ENCODE measurements at places on chromosomes 12 and 14.

DNA sequence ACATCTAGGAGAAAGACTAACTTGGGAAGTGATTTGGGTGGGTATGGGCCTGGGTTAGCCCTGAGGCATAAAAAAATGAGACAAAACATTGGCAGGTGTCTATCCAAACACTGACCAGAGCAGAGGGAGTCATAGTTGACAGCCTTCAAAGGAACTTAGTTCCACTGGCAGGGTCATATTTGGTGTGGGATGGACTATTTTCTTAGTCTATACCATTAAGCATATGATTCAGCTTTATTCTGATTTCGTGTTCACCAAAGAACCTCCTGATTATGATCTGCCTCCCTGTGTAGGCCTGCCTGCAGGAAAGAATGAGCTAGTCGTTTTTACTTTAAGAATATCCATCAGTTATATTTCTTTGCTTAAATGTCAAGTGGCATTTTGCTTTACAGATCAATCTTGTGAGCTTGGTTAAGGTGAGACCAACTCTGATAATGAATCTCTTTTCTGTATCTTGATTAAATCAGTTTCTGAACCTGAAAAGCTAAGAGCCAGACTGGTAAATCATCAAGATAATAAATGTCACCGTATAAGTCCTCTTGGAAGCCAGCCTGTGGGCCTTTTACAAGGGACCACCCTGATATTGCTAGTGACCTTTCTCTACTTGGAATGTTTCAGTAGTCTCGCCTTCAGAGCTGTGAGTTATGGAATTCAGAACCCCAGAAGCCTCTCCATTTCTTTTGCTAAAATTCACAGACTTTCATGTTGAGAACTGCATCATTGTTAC, 182.9 kb downstream of the MON2 start:
- no peak for DNase-seq

- DNase-seq = no peak
These were observed 4.8 kb downstream of the SLC38A1 start for GRCh38 chr12:46264057-46264456.

GRCh38 chr12:111251787-111252186, 117.1 kb downstream of the PHETA1 start:
- no peak for DNase-seq

DNA sequence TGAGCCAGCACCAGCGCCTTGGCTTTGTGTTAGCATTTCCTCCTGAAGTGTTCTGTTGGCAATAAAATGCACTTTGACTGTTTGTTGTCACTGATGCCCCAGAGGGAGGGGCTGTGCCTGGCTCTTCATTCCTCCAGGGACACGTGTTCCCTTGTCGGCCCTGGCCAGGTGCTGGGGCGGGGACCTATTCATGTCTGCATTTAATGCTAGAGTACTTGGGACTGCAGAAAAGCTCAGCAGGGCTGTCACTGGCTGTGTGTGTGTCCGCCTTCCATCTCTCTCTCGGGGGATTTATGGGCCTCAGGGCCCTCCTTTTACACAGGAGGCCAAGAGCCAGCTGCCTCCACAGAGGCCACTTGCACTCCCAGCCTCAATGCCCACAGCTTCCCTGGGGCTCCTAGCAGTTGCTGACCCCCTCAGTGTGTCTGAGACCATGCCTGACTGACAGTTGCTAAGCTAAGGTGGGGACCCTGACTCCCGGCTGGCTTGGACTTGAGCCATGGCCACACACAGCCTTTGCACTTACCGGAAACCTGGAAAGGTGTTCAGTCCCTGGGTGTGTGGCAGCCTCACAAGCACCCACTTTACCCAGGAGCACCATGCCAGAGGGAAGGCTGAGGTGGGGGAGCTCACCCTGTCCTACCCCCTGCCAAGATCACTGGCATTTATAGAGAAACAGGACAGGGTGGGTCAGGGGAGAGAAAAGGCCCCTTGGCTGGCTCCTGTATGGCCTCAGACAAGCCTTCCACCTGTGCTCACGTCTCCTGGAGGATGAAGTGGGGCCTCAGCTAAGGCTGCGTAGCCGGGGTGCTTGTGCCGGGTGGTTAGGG, 27.8 kb downstream of the HIP1R start:
- DNase-seq = no peak

DNA sequence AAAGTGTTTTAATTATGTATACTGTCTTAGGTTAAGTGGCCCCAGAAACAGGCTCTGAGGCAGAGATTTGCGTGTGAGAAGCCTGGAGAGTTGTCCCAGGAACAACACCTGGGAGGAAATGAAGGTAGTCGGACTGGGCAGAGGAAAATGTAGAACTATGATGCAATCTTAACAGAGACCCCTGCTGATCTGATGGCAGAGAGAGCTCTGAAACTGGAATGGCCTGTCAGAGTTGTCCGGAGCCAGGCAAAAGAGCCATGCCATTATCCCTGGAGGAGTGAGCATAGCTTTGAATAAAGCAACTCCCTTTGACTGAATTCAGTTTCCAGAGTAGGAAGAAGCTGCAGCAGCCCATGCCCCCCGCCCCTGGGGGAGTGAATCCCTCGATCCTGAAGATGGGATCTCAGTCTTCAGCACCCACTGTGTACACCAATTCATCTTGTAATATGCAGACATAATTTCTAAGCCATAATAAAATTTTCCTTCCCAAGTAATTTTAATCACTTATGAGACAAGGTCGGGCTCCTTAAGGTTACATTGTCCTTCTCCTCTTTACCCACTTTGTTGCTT, 264.8 kb downstream of the PDZRN4 start:
- DNase-seq = no peak

DNA sequence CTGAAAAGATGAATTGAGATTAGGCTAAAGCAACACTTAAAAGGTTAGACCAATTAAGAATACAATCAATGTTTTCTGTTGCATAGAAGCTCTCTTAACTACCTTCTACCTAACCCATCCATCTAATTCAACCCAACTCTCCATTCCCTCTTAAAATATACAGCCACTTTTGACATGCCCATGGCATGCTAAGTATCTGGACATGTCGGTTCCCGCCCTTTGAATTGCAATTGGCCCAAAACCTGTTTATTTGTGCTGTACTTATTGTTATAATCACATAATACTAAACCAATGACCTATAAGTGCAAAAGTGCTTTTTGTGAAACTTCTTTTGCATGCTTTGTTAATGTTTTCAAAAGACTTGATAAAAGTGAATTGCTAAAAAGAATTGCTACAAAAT, 37.6 kb upstream of the APPL2 start:
- no peak for DNase-seq

- peak; percentile 50 for DNase-seq
These were observed 6.8 kb upstream of the SIX1 start for GRCh38 chr14:60655898-60656685.

DNA sequence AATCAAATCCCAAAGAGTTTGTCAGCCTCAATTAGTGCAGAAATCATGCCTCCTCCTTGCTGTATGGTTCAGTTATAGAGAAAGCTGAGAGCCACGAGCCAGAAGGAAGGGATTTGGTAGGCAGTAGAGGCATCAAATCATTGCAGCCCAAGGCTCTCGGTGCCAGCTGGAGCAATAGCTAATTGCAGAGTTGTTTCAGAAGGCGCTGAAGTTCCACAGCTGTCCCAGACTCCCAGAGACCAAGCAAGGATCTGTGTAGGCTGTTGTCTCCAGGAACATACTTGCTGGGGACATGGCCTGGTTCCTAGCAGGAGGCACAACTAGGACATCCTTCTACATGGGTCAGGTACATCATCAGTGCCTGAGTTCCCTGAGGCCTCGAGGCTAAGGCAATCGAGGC, 80.4 kb upstream of the WSCD2 start:
- no peak for DNase-seq

GRCh38 chr14:104935955-104936354, 11.3 kb downstream of the PLD4 start:
- DNase-seq = no peak

GRCh38 chr12:19431407-19432308, 7.6 kb upstream of the AEBP2 start:
- peak; percentile 84 for DNase-seq

- DNase-seq = no peak
These were observed 119.8 kb downstream of the ARID2 start for GRCh38 chr12:45849289-45849688.

DNA sequence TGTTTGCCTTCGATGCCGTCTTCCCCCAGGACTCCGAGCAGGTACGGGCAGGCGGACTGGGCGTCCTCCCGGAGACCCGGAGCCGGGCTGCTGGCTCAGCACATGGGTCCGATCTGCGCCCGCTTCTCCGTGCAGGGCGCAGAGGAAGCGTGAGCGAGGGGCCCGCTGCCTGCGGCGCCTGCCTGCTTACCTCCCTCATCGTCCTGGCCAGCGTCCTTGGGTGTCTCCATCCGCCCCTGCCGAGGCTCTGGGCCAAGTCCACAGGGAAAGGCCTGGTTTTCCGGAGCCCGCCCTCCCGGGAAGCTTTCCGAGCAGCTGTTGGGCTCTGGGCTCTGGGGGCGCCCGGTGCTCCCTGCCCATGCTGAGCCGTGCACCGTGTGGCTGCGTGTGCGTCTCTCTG, 33.5 kb downstream of the KIF26A start:
- no peak for DNase-seq

DNA sequence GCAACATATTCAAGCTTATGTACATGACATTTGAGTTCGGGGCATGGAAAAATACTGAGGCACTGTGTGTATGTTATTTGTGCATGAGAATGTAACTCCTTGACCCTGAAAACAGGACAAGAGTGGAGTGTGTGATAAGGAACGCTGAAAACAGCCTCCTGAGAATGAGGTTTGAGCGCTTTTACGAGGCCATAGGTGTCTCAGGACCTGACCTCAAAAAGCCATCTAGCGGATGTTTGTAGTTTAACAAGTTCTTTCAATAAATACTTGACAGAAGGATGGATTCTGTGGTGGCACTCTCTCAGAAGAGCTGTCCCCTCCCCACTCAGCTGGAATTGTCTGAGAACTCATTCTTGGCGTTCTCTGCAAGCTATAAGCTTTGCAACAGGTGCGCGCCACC, 350.5 kb upstream of the TMTC1 start:
- no peak for DNase-seq

DNA sequence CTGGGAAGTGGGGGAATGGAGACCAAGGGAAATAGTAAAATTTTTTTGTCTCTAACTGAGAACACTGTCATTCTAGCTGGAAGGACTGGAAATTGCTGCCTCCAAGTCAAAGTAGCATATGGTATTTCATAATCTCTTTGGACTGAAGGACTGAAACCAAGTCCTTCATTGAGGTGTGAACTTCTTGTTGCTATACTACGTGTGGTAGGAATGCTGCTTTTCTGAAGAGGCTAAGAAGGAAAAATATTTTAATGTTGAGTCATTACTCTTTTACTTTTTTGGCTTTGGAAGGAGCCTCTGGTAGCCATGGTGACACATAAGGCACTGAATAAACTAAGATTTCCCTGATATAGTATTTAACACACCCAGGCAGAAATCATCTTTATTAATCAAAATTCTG, 465.4 kb downstream of the NPAS3 start:
- peak; percentile 89 for DNase-seq

DNA sequence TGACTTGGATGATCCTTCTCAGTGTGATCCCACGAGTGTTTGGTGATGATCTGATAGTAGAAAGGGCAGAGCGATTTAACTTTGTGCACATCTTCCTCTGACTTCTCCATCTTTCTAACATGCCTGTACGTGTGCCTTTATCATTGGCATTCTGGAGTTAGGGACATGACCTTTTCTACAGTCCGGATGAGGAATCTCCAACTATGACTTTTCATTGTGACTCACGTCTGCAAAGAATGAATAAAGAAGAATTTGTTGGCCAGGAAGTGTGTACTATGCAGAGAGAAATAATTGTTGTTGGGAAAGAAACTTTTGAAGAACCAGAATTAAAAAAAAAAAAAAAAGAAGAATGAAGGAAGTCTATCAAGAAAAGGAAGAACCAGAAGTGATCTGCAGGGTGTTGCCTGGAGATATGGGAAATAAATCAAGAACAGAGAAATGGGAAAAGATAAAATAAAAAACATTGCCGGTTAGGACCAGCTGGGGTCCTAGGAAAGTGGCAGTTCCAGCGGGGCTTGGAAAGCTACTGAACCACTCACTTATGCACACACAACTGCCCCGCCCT, 25.3 kb downstream of the PPFIBP1 start:
- DNase-seq = peak; percentile 58

- DNase-seq = peak; percentile 71
These were observed 18.7 kb downstream of the TSHR start for GRCh38 chr14:80973931-80974641.

DNA sequence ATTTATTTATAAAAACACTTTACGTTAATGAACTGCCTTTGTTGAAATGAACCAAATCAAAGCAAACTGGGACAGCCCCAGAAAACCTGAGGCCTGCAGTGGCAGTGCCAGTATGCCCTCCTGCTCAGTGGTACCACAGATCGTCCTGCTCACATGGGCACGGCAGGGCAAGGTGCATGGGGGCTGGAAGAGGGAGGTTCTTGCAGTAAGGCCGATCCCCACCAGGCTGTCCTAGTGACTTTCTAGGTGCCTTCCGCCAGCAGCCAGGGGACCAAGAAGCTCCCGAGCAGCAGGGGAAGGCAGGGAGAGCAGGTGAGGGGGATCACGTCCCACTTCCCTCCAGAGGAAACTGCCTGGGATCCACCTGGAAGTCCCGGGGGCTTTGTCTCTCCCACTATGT, 63.9 kb downstream of the TESC start:
- no peak for DNase-seq

GRCh38 chr12:29921307-29921706, 137.6 kb upstream of the TMTC1 start:
- peak; percentile 37 for DNase-seq

DNA sequence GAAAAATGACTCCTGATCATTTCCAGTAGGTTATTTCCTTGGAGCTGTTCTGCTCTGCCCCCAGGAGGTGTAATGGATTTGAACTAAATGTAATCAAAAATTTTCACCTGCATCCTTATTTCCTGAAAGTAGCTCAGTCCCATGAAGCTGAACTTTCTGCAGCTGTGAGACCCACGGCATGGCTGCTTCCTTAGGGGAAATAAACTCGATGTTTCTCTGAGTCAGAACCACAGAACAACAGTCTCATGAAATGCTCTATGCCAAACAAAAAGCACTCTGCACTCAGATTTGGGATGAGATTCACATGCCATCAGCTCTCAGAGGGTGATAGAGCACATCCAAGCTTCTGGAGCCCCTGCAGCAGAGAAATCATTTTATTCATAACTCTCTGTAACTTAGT, 224.1 kb upstream of the PLEKHG7 start:
- no peak for DNase-seq

DNA sequence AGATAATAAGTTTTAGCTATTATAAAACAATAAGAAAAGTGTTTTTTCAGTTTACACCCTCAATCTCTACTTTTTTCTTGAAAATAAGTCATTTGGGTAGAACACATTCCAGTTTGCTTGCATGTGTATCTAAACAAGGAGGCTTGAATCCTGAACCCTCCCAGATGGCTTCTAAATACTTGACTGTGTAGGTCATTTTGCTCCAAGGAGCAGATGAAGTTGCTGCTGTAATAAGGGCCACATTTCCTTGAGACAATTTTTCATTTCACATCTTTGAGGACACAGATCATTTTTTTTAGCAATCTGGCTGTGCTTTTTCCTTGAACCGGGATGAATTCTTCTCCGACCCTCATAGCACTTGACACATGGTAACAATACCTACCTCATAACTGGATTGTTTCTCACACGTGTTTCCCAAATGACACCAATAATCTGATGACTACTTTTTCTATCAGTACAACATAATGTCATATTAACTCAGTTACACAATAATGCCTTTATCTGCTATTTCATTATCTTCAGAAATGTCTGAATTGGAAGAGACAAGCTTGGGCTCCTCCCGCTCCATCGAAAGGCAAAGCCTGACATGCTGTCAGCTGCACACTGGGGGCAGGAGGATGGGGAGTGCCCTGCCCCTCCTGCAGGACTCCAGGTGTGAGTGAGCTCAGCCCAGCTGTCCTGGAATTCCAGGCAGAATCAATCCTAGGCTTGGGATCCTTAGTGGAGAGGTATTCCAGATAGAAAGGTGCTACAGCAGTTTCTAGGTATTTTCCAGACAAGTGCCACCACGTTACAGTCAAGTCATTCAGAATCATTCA, 30.9 kb downstream of the GPHB5 start:
- DNase-seq = no peak

Data from astrocyte of the hippocampus (primary cell).